ENCODE measurements at places on chromosomes 11 and 22.

DNA sequence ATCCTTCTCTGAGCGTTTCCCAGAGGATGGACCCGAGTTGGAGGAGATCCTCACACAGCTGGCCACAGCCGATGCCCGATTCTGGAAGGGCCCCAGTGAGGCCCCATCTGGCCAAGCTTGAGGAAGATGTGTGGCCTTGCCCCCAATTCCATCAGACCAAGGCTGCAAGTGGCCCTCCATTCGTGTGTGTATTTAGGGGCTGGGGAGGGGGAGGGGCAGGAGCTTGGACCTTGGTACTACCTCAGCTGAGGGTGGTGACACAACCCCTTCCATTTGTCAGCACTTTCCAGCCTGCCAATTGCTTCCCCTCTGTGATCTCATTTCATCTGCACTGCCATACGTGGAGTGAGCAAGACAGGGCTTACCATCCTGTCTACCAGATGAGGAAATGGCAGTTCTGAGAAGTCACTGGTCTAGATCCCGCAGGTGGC lies 1.3 kb upstream of the BBS1 start:
- no peak for DNase-seq

GRCh38 chr11:65184146-65184545 lies 2.4 kb downstream of the CAPN1 start:
- DNase-seq: no peak

GRCh38 chr11:75527938-75528735 lies 2.4 kb upstream of the GDPD5 start:
- DNase-seq: no peak

DNA sequence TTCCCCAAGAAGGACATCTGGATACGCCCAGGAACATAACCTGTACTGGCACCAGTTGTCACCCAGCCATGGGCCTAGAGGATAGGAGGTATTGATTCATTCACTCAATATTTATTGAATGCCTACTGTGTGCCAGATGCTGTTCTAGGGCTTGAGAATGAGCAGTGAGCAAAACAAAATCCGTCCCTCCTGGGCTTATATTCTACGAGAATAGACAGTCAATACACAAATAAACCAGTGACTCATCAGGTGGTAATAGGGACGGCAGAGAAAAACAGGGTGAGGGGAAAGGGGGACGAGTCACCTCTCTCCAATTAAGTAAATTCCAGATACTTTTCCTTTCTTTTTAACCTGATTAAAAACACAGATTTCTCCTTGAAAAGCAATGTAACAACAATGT lies 103.5 kb downstream of the MICAL2 start:
- no peak for DNase-seq

DNA sequence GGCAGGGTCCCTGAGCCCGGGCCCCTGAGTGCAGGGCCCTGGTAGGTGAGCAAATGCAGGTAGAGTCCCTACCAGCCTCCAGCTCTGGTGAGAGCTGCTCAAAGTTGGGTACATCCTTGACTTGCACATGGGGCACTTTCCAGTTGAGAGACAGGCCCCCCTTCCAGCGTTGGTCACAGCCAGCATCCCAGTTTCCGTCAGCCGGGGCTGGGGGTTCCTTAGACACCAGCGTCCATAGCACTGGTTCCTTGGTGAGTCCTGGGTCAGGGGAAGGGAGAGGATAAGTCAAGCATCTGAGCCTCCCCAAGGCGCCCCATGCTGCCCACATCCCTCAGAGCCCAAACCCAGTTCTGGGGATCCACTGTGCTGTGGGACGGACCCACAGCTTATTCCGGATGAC lies 5.6 kb downstream of the PNPLA5 start:
- no peak for DNase-seq

DNA sequence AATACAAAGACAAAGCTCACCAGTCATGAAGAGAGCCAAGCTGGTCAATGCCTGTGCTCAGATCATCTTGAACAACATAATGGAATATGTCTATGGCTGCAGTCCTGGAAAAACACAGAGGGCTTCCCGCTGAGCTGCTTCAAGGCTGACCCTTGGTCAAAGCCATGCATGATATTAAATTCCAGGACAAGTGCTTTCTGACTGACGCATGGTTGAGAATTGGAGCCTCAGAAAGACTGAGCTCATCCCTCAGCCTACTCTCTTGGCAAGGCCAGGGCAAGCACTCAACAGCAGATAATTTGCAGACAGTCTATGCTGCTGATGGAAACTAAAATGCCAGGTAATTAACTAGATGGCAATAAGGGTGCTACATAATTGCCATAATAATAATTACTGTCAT lies 89.2 kb downstream of the GALNT18 start:
- peak; percentile 19 for DNase-seq

DNA sequence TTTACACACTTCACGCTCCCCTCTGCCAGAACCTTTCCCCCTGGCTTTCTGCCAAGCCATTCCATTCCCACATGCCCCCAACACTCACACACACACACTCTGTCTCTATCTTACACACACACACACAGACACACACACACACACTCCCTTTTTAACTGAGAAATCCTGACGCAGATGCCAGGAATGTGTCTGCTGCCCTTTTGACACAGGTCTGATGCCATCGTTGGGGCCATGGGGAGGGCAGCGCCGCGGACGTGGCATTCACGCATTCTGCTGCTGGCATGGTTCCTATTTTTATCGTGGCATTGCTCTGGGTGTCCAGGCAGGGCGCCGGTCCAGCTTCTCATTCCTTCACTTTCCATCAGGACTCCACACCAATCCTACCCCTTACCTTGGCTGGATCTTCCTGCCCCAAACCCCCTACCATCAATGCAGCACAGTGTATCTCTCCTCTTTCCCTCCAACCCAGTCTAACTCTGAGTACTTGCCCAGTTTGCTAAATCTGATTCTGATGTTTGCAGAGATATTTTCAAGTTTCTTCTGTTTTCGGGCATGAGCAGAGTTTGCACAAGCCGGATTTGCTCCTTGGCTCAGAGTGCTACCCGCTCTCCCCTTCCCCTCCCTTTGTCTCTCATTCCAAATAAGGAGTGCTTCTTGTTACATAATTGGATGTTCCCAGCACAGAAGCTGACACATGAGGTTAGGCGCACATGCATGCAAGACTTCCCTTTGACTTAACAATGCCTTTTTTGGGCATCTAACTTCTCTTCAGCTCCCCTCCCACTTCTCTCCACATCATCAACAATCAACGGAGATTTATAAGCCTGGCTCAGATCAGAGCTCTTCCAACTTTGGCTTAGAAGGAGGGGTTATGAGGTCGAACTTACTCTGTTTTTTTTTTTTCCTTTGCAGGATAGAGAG lies 18.8 kb downstream of the SNX19 start:
- DNase-seq: peak; percentile 99

DNA sequence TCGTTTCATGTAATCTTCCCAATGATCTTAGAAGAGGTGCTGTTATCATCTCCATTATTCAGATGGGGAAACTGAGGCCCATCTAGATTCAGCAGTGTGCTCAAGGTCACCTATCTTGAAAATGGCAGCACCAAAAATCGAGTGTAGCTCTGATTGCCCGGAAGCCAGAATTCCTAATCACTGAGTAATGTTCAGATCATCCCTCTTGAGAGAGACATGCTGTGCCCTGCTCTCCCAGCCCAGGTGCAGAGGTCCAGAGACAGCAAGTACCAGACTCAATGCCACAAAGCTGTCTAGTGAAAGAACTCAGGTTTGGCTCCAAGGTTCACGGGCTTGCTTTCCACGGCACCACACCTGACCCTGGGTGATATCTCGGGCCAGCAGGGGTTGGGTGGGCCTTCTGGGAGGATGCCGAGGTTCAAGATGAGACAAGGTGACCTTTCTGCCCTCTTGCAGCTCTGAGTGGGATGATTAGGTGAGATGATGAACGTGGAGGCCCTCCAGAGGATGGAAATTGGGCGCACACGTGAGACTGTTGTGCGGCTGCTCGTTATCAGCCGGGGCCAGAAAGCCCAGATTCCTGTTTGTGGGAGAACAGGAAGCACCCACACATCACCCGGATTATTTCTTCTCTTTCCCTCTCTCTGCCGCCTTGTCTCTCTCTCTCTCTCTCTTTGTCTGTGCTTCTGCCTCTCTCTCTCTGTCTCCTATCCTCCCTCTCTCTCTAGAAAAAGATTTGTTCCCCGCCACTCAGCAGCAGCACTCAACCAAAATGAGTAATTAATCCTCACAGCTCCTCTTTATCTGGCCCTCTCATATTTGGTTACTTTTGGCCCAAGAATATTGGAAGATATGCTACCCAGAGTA lies 19.0 kb upstream of the RASD2 start:
- no peak for DNase-seq

- no peak for DNase-seq
Observed at GRCh38 chr11:72764503-72764902, 12.3 kb upstream of the ARAP1 start.

GRCh38 chr11:119316729-119317591 lies at the start of gene MCAM:
Gene MCAM (minus strand): TSS chr11:119317130. CDS start chr11:119317101, 29 bp downstream.
- DNase-seq: no peak

DNA sequence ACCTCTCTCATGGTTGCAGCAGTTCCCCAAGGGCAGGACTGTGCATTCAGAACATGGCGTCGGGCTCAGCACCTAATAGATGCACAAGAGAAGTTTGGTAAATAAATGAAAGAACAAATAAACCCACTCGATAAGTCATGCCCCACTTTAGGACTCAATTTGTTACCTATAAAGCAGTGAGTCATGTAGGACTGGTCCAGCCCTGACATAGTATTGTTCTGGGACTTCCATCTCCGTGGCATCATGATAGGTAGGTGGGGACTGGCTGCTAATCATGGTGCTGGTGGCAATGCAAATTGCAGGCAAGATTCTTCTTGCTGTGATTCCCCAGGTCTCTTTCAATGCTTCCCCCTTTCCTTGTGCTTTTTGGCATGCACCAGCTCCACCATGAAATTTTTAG lies 118.2 kb upstream of the CSNK2A3 start:
- no peak for DNase-seq

- peak; percentile 42 for DNase-seq
Observed at GRCh38 chr22:35582861-35583670, 34.1 kb downstream of the MB start.

DNA sequence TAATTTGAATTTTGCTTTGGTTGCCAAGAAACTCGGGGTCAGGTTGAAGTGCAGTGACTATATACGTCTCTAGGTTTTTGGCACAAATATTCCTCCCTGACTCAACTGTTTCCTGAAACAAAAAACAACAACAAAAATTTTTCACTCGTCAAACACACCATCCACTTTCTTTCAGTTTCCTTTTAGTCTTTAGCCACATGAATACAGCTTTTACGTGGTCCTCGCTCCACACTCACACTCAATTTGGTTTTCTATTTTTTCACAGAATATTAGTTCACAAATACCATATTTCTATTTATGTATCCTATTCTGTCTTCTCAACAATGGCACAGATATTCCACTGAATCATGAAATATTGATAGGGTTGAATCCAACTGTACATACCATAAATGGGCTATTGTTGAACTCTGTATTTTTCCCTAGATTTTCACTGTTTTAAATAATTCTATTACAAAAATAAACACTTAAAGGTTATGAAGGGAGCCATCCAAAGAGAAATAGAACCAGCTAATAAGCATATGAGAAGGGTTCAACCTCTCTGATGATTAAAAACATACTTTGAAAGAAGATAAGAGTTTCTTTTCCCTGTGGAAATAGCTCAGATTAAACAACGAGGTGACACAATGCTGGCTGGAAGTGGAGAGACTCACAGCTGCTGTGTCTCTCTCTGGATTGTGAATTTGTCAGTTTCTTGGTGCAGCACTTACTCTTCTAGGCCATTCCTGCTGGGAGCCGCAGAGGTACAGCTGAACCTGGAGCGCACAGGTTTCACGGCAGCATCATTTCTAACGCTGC lies 5.1 kb upstream of the FBLN1 start:
- DNase-seq: no peak

GRCh38 chr11:69193151-69193550 lies 37.4 kb downstream of the SMIM38 start:
- no peak for DNase-seq

- DNase-seq: peak; percentile 93
Observed at GRCh38 chr11:127651175-127651887, 650.8 kb upstream of the KIRREL3 start.

GRCh38 chr11:1637628-1638027 lies 8.1 kb downstream of the KRTAP5-5 start:
- no peak for DNase-seq

DNA sequence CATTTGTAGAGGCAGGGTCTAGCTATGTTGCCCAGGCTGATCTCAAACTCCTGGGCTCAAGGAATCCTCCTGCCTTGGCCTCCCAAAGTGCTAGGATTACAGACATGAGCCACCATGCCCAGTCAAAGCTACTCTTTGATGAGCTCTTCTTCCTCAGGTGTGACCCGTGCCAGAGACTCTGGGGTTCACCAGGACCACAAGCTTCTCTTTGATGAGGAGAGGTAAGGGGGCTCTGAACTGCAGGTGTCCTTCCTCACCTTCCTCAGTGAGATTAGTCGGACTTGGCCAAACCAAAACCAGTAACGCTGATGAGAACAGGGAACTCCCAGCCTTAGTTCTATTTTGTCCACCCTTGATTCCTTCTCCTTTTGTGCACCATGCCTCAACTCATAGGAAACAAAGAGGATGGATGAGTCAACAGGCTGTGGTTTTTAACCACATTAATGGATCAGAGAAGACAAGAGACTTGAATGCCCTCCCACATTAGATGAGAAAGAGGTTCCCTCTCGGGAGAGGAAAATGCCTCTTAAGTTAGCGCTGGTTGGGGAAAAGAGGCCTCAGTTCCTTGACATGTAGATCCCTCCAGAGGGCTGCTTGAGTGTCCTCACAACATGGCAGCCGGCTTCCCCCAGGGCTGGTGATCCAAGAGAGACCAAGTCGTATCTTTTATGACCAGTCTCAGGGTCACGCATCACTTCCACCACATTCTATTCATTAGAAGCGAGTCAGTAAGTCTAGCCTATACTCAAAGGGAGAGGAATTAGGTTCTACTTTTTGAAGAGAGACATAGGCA lies 25.7 kb upstream of the CTR9 start:
- peak; percentile 97 for DNase-seq

- DNase-seq: no peak
Observed at GRCh38 chr11:58193391-58193790, 4.5 kb downstream of the OR9Q2 start.

GRCh38 chr11:1992111-1992510 lies 5.5 kb downstream of the H19 start:
- DNase-seq: no peak

DNA sequence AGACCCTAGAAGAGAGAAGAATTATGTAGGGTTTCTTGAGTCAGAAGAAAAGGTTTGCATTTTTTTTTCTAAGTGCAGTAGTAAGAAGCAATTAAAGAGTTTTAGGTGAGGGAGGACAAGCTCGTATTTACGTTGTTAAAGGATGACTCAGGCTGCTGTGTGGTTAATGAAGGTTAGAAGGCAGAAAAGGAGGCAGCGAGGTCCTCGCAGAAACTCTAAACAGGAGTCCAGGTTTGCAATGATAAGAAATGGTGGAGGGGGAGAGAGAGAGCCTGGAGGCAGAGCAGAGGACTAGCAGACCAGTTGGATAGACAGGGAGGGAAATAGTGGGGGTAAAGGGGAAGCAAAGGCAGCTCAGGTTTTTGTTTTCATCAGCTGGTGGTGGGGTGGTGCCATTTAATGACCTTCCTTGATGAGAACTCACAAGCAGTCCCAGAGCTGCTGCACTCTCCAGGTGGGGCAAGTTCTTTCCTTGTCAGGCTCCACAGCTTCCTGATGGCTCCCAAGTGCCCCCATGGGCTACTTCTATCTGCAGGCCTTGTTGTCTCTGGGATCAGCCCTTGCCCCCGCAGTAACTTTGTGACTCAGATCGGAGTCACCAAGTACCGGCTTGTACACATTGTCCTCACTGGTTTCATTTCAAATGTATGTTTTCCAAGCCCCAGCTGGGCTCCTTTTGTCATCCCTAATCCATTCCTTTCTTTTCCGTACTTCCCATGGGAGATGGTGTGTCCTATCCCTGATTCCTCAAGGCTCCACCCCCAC lies 8.3 kb upstream of the INSC start:
- peak; percentile 82 for DNase-seq
